AG08396 (cell line): ENCODE measurements at places on chromosomes 5 and 9.

DNA sequence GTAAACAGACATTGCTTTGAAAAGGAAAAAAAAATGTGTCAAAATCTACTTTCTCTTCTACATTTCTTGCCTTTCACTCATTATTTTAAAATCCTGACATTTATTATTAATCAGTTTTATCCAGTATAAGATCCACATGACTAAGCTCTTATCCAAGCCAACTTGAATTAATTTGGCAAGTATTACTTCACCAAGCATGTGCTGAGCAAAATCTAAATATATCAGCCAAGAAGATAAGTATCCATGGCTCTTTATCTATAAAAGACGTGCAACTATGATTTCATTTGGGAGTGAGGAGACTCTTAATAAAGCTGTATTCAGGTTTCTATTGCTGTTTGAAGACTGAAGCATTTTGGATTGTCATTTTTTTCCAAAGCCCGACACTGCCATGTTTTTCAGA lies 221.3 kb downstream of the TRIM36 start:
- no peak for DNase-seq

GRCh38 chr9:112013266-112013665 lies 116.7 kb downstream of the UGCG start:
- DNase-seq = no peak

DNA sequence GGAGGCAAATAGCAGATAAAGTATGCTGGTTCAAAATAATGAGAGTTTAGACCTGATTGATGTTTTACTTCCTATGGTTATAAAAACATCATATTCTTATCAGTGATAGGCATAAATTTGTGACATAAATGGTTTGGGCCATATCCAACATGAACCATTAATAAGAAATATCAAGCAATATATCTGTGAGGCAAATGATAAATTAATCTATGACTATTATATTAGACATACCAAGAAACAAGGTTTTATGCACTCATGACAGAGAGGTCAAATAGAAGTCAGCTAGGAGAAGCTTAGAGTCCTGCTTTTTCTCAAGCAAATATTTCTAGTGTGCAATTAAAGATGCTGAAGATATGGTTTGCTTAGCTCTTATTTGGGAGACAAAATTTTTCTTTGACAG lies 10.4 kb downstream of the SMIM3 start:
- no peak for DNase-seq

GRCh38 chr5:137036640-137037039 lies 462.5 kb downstream of the SPOCK1 start:
- DNase-seq = no peak

- no peak for DNase-seq
These were observed 55.8 kb upstream of the ZFAND5 start for GRCh38 chr9:72420783-72421182.
